ENCODE measurements at places on chromosomes 6 and 20. TPM values are rescaled to one million over a fixed set of nuclear protein-coding genes. Genes with fewer than 3 reads are reported as not detected.

KCNQ5 gene
- 0.97 TPM for total RNA-seq

PAX1 gene
- not detected for total RNA-seq

CLIC1 gene
- 701 TPM for total RNA-seq

KIFC1 gene
- 20.0 TPM for total RNA-seq

HLA-DOB gene
- 0.43 TPM for total RNA-seq

BPIFB1 gene
- total RNA-seq = not detected

PLCB1 gene
- total RNA-seq = 19.0 TPM

ZBTB46 gene
- total RNA-seq = 13.8 TPM

METTL24 gene
- not detected for total RNA-seq

ZFP57 gene
- total RNA-seq = not detected

APOBEC2 gene
- not detected for total RNA-seq

ADGRF4 gene
- total RNA-seq = 0.43 TPM

HAO1 gene
- total RNA-seq = not detected
